Activated CD4-positive, alpha-beta T cell treated with anti-CD3 and anti-CD28 coated beads, Interleukin-2, amount 50 U/mL, for 4 hours (primary cell): ENCODE measurements at places on chromosomes 4 and X.

- no peak for DNase-seq
Observed at GRCh38 chr4:108045687-108046024, 56.0 kb downstream of the HADH start.

DNA sequence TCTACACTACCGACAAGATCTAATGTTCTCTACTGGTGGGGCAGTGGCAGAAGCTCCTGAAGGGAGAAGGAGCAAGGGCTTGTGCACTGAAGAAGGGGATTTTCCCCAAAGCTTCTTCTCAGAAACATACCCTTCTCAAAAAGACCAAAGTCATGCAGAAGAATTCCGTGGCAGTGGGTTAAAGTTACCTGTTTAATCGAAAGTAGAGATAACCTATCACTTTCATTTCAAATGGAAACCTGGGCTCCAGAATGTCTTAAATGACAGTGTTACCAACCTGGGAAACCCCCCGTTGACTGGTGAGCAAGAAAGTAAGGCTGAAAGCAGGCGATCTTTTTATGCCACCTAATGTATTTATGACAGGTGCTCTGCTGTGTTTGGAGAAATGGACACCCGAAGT lies 92.5 kb upstream of the TEX13D start:
- peak; percentile 36 for DNase-seq

- DNase-seq, result no peak
Observed at GRCh38 chr4:122764821-122765215, 32.3 kb downstream of the BBS12 start.

GRCh38 chrX:48904626-48905025 lies 6.8 kb downstream of the SLC35A2 start:
- no peak for DNase-seq

DNA sequence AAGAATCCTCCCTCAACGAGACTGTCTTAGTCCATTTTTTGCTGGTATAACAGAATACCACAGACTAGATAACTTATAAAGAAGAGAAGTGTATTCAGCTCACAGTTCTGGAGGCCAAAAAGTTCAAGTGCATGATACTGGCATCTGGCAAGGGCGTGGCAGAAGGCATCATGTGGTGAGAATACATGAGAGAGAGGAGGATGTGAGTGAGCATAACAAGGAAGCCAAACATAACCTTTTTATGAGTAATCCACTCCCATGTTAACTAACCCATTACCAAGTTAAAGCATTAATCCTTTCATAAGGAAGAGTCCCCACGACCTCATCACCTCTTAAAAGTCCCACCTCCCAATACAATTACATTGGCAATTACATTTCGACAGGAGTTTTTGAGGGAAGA lies 504.6 kb downstream of the IQCM start:
- no peak for DNase-seq

GRCh38 chr4:57064811-57065711 lies 45.1 kb downstream of the IGFBP7 start:
- no peak for DNase-seq

DNA sequence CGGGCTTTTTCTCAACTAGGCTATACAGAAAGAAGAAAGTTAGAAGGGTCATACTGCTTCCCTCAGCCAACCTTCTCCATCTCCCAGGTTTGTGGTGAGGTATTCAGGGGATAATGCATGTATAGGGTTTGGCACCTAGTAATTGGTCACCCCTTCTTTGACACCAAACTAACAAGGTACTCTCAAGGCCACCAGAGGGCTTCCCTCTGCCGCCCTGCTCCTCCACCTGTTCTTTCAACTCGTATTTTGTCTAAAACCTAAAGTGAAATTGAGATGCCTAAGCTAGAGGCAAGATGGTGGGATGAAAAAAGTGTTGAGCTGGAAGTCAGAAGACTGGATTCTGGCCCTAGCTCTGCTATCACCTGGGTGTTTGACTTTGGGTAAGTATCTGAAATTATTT lies 22.0 kb downstream of the CT47C1 start:
- no peak for DNase-seq

GRCh38 chr4:6622744-6623143 lies 17.7 kb upstream of the MRFAP1 start:
- DNase-seq, result no peak

DNA sequence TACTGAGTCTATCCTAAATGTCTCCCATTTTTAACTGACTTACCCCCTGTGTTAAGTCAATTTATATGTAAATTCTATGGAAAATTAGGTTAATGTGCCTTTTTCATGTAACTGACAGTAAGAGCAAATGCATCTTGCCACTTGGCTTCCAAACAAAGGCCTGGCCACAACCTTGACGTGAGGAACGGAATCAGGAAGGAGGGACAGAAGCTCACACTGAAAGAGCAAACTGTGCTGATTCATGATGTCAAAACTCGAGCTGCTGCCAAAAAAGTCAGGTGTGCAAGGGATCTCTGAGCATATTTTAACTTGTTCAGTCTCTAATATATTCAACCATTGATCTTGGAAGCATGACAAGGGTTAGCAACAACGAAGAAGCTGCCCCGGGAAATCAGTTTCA lies 35.8 kb downstream of the GPM6A start:
- no peak for DNase-seq

DNA sequence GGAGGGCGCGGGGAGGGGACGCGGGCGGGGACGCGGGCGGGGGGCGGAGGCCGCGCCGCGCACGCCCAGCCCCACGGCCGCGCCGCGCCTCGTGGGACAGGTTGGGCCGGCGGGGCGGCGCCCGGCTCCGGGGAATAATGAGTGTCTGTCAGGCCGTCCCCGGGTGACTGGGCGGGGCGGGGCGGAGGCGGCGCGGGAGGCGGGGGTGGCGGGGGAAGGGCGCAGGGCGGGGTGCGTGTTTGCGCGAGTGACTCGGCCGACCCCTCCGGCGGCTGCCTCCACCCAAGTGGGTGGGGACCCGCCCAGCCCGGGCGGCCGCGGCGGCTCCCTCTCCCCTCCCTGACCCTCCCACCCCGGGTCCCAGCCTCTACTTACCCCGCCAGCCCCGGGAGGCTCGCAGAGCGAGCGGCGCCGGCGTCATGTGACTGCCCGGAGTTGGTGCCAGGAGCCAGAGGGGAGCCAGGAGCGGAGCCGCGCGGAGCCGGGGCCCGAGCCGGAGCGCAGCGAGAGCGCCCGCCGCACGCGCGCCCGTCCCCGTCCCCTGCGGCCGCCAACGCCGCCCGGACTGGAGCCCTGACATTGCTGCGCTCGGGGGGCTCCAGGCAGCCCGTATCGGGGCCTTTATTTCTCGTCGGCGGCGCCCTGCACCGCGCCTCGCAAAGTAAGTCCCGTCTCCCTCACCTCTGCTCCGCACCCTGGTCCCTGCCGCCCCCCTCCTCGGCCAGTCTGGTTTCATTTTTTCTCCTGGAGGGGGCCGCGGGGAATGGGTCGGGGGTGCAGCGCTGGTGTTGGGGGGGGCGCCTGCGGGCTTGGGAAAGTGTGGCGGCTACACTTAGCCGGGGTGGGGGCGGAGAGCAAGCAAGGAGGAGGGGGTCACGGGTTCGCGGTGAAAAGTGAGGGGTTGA lies at the start of gene KLF3:
Gene KLF3 (plus strand): TSS at position 399 of the 905 bp plus-strand sequence. CDS start 16,427 bp downstream, outside the sequence.
- DNase-seq, result peak; percentile 91

GRCh38 chr4:54863571-54864255 lies 206.0 kb downstream of the KIT start:
- no peak for DNase-seq

GRCh38 chrX:53088136-53088974 lies 5.6 kb upstream of the KANTR start:
- DNase-seq, result peak; percentile 74

DNA sequence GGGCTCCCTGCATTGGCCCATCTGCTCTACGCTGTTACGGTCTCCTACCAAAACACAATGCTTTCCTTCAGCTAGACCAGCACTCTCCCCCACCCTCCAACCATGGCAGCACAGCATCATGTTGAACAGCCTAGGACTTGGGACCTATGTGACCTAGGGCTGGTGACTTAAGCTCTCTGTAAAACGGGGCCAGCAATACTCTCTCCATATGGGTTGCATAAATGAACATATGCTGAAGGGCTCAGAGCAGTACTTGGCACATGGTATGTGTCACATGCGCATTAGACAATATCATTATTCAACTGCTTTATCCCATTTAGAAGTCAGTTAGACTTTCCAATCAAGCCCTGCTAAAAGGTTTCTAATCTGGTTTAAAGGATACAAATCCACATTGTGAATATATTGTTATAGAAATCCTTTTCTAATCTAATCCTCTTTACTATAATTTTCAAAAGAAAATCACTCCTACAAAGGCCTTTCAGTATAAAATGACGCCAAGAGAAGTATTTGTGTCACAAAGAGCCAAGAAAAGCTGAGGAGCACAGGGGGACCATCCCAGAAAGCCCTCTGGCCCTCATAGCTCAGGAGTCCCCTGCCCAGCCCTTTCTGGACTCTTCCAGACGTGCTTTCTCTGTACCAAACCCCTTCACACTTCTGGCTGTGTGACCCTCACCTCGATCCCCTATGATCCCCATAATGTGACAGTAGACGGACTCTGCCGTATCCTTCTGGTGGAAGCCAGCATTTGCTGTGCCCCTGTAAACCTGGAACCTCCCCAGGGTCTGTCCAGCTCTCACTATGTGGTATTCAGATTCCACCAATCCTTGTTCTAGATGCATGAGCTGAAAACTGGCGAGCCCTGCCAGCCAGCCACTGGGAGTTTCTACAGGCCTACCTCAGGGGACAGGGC lies 42.3 kb downstream of the NSG1 start:
- DNase-seq, result no peak

DNA sequence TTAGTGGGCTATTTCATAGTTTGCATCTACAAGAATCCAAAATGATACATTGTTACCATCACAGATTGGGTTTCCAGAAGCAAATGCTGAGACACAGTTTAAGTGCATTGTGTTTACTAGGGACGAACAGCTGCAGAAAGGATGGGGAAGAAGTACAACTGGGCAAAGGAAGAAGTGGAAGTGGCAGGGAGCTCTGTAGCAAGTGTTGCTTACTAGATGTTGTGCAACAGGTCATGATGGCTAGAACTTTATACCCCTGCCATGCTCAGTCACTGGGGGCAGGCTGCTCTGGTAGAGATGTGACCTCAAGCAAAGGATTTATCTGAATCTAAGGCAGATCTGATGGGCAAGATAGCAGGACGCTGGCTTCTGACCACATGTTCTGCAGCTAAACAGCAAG lies 76.1 kb upstream of the EMCN start:
- no peak for DNase-seq

- no peak for DNase-seq
Observed at GRCh38 chr4:157128395-157128794, 52.4 kb downstream of the GLRB start.

GRCh38 chr4:144851948-144852347 lies 206.0 kb downstream of the HHIP start:
- no peak for DNase-seq

DNA sequence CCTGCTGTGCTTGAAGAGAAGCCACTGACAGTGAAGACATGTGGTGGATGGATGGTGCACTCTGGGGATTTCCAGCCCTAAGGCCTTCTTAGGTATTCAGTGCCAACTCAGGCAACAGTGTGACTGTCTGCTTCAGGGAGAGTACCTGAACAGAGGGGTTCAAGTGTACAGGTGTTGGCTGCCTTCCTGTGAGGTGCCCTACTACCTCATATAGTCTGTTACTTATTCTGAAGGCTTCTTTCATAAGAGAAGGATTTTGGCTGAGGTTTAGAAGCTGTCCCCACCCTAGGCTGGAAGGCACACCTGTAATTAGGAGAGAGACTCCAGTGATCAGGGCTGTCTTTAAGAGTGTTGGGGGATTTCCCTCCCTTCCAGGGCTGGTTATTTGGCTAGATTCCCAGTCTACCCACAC lies 1.8 kb downstream of the FTHL17 start:
- no peak for DNase-seq

GRCh38 chr4:37726666-37727065 lies 40.5 kb upstream of the RELL1 start:
- DNase-seq, result no peak

GRCh38 chrX:29257521-29257920 lies 670.3 kb downstream of the IL1RAPL1 start:
- no peak for DNase-seq

DNA sequence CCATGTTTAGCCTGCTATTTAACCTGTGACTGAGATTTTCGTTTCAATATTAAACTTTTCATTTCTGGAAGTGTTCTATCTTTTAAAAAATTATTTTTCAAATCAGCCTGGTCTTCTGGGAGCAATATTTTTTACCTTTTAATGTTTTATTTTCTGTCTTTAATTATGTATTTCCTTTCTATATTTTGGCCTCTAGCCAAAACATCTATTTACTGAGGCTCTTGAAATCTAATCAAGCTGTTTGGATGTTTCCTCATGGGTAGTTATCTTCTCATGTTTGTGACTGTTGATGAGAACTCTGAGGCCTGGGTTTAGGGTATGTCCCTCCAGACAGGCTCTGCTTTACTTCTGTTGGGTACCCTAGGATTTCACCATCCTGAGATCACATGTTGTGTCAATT lies 10.3 kb upstream of the SLC10A4 start:
- no peak for DNase-seq

- DNase-seq, result no peak
Observed at GRCh38 chr4:119189638-119190037, 22.9 kb upstream of the USP53 start.

- peak; percentile 55 for DNase-seq
Observed at GRCh38 chr4:110196871-110197528, 1.4 kb downstream of the ELOVL6 start.

GRCh38 chrX:50536955-50537354 lies 66.3 kb upstream of the DGKK start:
- DNase-seq, result no peak
